Right kidney (tissue), 9 donors: ENCODE measurements at places on chromosomes 16 and 17.
A peak's percentile ranks its signal among the peaks of the same experiment; 100 is the strongest.

DNA sequence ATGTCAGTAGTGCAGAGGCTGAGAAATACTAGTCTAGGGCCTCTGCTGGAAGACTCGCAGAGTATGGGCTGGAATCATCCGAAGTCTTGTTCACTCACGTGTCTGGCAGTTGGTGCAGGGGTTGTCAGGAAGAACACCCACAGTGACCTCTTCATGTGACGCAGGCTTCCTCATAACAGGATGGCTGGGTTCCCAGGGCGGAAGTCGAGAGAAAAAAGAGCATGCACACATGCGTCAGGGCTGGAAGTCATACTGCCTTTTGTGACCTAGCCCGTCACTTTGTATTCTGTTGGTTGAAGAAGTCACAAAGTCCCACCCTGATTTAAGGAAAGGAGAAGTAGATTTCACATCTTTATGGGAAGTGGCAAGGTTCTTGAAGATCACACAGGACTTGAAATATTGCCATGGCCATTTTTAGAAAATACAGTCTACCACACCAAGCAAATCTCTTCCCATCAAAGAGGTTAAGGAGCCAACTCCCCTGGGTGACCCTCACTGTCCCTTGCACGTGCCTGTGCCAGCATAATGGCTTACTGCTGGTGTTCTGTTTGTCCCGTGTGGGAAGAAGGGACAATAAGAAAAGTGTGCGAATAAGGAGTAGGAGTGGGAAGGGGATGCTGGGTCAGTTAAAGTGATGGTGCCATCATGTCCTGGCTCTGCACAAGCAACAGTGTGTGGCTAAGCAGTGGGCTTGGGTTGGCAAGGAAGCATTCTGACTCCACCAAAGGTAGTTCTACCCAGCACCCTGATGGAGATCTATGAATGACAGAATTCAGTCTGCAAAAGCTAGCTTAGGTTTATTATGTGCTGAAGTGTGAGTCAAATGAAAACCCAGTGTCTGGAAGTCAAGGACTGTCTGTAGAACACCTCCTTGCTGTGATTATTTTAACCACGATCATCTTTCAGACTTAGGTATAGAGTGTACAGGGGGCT is 28.1 kb downstream of the HEATR3 start:
- no peak for DNase-seq

DNA sequence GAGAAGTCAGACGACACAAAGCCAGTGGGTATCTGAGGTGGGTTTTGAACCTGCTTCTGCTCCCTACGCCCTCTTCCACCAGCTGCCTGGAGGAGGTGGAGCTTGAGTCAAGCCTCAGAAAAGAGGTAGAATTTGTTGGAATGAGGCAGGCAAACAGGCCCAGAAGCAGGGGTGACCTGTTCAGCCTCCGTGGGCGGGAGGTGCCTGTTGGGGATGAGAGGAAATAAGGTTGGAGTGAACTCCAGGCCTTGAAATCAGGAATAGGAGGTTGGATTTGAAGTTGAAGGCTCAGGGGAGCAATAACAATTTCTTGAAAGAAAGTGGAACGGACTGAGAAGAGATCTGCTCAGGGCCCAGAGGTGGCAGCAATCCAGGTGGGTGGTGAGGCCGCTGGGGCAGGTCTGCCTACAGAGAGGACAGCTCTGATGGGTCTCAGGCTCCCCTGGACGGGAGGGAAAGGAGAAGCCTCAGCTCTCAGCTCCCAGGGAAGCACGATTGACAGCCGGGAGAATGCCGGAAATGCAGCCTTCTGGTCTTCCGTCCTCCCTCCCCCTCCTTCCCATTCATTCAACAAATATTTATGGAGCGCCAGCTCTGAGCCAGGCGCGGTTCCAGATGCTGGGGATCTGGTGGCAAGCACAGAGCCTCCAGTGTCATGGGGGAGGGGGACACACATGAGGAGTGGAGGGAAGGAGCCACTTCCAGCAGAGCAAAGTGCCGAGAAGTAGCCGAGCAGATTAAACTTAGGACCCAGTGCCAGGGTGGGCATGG is 61.9 kb upstream of the CIBAR2 start:
- DNase-seq = peak; percentile 65

GRCh38 chr17:43946781-43947180 is 4.5 kb upstream of the PPY start:
- no peak for DNase-seq

DNA sequence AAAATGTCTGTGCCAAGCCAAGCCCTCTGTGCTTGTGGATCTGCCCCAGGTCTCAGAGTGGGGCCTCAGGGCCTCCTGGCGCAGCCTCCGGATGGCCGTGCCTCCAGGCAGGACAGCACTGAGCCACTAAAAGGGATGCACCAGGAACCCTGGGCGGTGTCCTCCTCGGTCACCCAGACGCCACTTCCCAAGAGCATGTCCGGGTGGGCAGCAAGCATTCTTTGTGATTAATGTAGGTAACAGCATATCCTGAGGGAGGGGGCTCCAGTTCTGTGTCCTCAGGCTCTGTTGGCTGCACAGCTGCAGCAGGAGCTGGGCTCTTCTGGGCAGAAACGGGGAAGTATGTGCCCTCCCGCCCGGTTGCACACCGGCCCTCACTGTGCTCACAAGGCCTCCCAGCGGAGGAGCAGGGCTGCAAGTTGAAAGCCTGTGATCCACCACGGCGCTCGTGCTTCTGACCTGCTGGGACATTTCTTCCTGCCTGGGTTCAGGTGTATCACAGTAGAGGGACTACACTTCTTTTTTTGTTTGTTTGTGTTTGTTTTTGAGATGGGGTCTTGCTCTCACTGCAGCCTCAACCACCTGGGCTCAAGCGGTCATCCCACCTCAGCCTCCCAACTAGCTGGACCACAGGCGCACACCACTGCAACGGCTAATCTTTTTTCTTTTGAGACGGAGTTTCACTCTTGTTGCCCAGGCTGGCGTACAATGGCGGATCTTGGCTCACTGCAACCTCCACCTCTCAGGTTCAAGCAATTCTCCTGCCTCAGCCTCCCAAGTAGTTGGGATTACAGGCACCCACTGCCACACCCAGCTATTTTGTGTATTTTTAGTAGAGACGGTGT is 37.9 kb upstream of the CHMP6 start:
- DNase-seq = no peak

DNA sequence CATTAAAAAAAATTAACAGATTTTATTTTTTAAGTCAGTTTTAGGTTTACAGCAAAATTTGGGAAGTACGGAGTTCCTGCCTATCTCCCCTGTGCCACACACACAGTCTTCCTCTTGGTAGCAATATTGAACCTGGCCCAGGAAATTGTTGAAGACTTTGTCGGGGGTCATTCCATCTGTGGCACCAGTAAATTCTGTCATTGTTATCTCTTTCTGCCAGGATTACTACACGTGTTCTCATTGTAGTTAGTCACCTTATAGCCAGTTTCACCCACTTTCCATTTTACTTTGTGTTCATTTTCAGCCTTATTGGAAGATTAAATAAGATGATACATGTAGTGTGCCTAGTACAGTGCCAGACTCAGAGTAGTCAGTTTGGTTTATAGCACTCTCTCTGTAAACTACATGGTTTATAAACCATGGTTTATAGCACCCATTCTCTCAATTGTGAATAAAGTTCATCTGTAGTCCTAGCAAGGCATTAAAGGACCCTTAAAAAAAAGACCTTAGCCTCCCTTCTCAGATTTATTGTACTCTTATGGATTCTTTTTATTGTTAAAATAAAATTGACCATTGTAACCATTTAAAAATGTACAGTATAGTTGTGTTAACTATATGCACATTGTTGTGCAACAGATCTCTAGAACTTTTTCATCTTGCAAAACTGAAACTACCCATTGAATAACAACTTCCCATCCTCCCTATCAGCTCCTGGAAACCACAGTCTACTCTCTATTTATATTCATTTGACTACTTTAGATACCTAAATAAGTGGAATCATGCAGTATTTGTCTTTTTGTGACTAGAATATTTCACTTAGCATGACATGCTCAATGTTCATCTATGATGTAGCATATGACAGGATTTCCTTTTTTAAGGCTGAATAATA is 36.1 kb downstream of the NLK start:
- no peak for DNase-seq

GRCh38 chr17:59353936-59354755 is 22.7 kb downstream of the YPEL2 start:
- no peak for DNase-seq

DNA sequence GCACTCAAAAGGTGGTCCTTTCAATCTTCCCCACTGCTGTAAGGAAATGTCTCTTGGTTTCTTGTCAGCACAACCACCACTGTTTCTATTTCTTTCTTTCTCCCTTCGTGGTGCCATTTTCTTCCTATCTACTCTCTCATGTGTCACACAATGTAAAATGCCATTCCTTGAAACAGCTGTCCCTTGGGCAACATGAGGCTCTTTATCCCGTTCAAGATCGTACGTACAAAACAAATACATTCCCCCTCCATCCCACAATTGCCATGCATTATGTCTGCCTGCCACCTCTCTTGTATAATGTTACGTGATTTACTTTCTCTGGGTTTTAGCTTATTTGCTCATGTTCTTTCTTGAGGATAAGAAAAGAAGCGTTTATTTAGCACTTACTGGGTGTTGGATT is 410.6 kb downstream of the HS3ST4 start:
- no peak for DNase-seq

DNA sequence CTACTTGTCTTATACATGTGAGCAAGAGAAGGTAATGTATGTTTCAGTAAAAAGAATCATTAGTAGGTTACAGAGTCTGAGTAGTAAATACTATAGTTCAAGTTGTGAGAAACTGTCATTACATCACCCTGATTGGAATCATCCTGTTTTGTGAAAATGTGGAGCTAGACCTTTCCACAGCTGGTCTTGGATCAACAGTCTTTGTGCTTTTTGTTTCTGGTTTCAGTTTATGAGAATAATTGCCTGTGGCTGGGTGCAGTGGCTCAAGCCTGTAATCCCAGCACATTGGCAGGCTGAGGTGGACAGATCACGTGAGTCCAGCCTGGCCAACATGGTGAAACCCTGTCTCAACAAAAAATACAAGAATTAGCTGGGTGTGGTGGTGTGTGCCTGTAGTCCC is 19.7 kb upstream of the SHISA9 start:
- no peak for DNase-seq

- no peak for DNase-seq
Observed at GRCh38 chr16:55746081-55746480, 86.8 kb downstream of the CES1 start.
